ENCODE measurements at places on chromosomes 16 and 17. TPM values are rescaled to one million over a fixed set of nuclear protein-coding genes. Genes with fewer than 3 reads are reported as not detected.

The SPATA32 gene
- total RNA-seq: 0.13 TPM

The CHST4 gene
- not detected for total RNA-seq

The C17orf58 gene
- total RNA-seq: 30.9 TPM

The NXN gene
- total RNA-seq: 4.4 TPM

The ZNF385C gene
- not detected for total RNA-seq
